Activated T-helper 1 cell treated with anti-CD3 and anti-CD28 coated beads, Interleukin-12 subunit alpha, Interleukin-12 subunit beta, Interleukin-2, Interleukin-4 antibody, amounts not matched to agents 30 ng/mL and 10 ng/mL and 1 ng/mL, durations not matched to agents 14 hours and 24 hours and 36 hours (primary cell): ENCODE measurements at places on chromosomes 3 and 15.

GRCh38 chr3:62672270-62672987 is 202.8 kb downstream of the CADPS start:
- no peak for DNase-seq

DNA sequence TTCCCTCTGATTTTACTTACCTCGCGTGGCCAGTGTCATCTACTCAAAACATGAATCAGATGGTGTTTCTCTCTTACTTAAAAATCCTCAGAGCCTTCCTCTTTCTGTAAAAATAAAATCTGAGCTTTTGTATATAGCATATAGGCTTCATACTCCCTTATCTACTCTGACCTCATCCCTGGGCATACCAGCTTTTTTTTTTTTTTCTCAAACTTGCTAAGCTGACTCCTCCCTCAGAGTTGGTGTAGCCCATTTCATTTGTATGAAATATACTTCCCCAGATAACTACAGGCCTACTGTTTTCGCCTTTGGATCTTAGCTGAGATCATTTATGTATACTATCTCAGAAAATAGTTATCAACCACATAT is 648.9 kb upstream of the ALCAM start:
- DNase-seq: no peak

DNA sequence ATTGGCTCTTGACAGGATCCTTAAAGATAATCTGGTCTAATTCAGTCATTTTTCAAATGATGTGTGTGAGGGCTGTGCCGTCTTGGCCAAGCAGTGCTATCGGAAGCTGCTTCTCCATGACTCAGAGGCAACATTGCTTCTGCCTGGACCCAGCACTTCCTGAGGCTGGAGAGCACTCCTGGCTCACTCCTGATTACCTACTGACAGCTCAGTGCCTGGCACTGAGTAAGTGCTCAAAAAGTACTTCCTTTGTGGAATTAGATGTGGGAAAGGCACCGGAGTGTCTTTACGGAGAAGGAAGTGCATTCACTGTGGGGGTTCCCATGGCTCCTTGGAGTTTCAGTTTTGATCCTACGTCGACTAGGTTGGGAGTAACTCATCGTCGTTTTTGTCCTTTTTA is 86.9 kb upstream of the UBE3A start:
- DNase-seq: no peak

DNA sequence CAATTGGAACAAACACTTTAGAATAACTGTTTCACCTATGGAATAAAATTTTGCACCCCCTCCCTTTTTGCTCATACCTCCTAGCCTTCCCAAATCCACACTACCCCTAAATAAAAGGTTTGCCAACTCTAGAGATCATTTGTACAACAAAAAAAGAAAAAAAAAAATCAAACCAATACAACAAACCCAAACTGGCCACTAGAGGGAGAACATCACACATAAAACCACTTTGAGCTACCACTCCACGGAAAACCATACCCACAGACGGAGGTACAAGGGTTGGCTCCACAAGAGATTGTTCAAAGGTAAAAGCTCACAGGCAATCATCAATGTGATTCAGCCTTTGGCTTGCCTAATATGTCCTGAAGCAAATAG is 47.6 kb downstream of the SETMAR start:
- DNase-seq: peak; percentile 37

GRCh38 chr3:111315930-111316587 is 225.9 kb upstream of the CD96 start:
- DNase-seq: no peak

GRCh38 chr3:177437513-177438337 is 240.4 kb upstream of the TBL1XR1 start:
- DNase-seq: no peak

- no peak for DNase-seq
Measured at GRCh38 chr3:185297867-185298266, 44.0 kb upstream of the EHHADH start.

DNA sequence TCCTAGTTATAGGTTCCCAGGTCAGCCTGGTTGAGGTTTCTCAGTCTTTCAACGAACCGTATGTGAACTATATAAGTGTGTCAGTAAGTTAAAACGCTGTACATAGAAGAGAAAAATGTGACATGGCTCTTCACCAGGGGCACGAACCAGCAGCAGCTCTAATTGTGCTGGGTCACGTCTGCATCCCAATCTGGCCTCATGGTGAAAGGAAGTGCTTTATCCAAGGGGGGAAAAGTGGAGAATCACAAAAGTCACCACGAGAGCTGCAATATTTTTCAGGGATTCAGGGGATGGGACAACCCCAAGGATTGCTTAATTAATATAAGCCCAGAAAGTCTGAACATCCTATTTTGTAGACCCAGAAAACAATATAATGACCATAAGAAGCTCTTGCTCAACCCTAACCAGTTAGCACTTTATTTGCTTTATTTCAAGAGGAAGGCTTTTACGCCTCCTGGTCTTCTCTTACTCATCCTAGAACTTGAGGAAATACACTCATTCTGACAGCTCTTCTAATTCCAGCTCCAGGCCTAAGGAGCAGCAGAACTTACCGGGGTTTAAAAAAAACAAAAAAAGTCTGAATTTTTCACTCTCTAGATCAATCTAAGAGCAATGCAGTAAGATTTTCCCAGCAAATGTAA is 16.5 kb downstream of the ANXA2 start:
- no peak for DNase-seq

DNA sequence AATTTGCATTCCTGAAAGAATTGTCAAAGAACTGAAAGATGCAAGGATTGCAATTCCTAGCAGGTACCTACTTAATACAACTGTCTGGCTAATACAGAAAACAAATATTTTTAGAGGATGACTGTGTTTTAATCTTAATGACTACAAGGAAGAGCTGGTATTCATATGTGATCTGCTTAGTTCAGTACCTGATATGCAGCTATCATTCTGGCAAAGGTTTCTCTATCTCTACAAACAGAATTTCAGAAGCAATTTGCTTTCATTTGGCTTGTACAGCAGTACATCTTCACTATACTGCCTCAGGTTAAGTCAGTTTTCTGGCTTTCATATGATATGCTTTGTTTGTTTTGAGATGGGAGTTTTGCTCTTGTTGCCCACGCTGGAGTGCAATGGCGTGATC is 51.3 kb downstream of the TBL1XR1 start:
- no peak for DNase-seq

DNA sequence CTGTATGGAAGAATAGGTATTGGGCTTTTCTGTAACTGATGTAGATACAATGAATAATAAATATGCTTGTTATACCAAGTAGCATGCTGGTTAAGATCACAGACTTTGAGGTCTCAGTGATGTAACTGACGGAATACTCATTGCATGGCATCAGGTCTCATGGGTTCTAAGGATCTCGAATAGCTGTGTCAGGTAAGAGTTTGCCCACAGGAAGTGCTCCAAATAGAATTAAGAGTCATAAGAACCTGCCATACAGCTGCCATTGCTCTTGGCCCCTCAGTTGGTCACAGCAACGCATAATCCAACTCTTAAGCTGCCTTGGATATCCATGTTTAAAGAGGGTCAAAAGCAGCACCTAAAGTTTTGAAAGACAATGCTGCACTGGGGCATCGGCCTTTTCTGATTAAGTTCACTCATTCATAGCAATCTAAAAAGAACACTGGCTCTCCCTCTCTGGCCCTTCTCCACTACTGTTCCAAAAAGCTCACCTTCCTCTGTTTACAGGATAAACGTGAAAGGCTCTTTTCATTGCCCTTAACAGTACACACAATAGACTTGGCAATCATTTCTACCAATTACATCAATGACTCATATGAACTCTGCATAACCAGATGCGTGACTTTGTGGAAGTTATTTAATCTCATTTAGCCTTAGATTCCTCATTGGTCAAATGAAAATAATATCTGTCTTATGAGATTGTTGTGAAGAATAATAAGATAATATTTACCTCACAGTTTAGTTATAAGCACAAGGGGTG is 74.6 kb downstream of the ZBTB20 start:
- no peak for DNase-seq

GRCh38 chr3:57985176-57985983 is 22.8 kb upstream of the FLNB start:
- no peak for DNase-seq
